Spinal cord (tissue), 10 donors: ENCODE measurements at places on chromosomes 2 and 18. TPM values are rescaled to one million over a fixed set of nuclear protein-coding genes. Genes with fewer than 3 reads are reported as not detected.

PID1 gene
- 60.4 TPM for polyA plus RNA-seq

ASXL3 gene
- polyA plus RNA-seq = 12.1 TPM

VWA3B gene
- polyA plus RNA-seq = 5.9 TPM

SATB2 gene
- polyA plus RNA-seq = 7.5 TPM

ASPRV1 gene
- 7.7 TPM for polyA plus RNA-seq

TGFA gene
- polyA plus RNA-seq = 22.5 TPM

GRCh38 chr2:205496370-205496769, 185.9 kb upstream of the NRP2 start:
- no peaks in the 10 kb centered on the region for H3K27me3 ChIP-seq
- H3K4me1 ChIP-seq = no peaks in the 10 kb centered on the region
- no peak overlapping the region for H3K27ac ChIP-seq

DNA sequence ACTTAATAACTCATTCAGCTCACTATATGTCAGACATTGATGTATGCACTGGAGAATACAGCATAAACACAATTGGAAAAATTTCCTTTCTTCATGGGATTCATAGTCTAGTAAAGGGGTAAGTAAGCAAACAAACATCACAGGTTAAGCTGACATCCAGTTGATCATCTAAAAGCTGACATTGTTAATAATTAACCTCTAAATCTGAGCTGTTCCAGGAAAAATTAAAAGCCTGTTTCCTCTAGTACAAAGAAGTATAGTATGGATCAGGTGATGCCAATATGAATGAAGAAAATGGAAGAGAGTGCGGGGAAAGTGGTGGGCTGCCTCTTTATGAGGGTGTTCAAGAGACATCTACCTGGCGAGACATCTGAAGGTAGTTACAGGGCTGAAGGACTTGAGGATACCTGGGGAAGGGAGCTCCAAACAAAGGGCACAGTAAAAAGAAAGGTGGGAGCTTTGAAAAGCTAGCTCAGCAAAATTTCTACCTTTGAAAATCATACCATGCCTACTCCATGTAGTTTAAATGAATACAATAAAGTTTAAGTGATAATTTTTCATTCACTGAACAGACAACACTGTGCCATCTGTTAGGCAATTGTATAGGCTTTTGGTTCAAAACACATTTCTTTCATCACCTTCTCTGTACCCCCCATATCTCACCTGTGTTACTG, 619.3 kb downstream of the TRIB2 start:
- H3K4me3 ChIP-seq = no peak overlapping the region
- no peaks in the 10 kb centered on the region for H3K27me3 ChIP-seq
- H3K4me1 ChIP-seq = no peaks in the 10 kb centered on the region
- no peak for DNase-seq
- no peak overlapping the region for H3K27ac ChIP-seq
- no peaks in the 10 kb centered on the region for H3K36me3 ChIP-seq

GRCh38 chr2:9472511-9472910, 1.8 kb upstream of the IAH1 start:
- H3K27ac ChIP-seq = no peak overlapping the region
- DNase-seq = no peak

DNA sequence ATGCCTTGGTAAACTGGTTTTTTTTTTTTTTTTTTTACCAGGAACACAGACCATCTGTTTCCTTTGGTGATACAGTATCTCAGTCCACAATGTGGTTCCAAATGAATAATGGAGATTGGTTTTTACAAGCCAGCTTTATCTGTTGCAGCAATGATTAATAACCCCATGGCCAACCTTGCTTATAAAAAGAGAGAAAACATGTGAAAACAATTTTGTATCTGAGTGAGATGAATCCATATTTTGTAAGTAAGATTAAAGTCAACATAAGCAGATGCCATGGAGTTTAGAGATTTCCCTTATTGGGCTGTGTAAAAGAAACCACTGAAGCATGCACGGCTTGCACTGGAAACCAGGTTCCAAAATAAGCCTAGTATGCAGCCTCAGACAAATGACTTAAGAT, 108.6 kb upstream of the CNTNAP5 start:
- no peaks in the 10 kb centered on the region for H3K27me3 ChIP-seq
- DNase-seq = peak; percentile 26
- no peaks in the 10 kb centered on the region for H3K4me1 ChIP-seq
- no peaks in the 10 kb centered on the region for H3K36me3 ChIP-seq

GRCh38 chr2:69965756-69966445, 4.5 kb upstream of the ASPRV1 start:
- H3K27ac ChIP-seq = no peak overlapping the region
- no peaks in the 10 kb centered on the region for H3K4me1 ChIP-seq
- H3K4me3 ChIP-seq = no peak overlapping the region

- H3K27ac ChIP-seq = no peak overlapping the region
- no peak for DNase-seq
- H3K27me3 ChIP-seq = no peaks in the 10 kb centered on the region
Observed at GRCh38 chr2:96663829-96664228, 21.3 kb downstream of the FER1L5 start.

DNA sequence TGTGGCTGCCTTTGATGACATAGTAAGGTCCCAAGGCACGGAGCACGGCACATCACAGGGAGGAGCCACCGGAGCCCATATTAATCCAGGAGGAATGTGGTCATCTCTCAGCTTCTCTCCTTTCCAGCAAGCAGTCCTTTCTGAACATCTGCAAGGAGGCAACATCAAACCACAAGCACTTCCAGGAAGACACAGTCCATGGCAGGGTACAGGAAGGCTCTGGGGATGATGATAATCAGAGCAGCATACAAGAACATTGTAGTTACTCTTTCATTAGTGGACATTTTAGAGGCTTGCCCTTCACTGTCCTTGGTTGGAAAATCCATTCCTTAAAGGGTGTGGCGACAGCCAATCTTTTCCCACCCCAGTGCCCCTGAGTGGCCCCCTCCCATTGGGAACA, 31.1 kb downstream of the YPEL5 start:
- DNase-seq = no peak
- H3K27ac ChIP-seq = no peak overlapping the region
- no peaks in the 10 kb centered on the region for H3K4me1 ChIP-seq
- no peaks in the 10 kb centered on the region for H3K27me3 ChIP-seq

DNA sequence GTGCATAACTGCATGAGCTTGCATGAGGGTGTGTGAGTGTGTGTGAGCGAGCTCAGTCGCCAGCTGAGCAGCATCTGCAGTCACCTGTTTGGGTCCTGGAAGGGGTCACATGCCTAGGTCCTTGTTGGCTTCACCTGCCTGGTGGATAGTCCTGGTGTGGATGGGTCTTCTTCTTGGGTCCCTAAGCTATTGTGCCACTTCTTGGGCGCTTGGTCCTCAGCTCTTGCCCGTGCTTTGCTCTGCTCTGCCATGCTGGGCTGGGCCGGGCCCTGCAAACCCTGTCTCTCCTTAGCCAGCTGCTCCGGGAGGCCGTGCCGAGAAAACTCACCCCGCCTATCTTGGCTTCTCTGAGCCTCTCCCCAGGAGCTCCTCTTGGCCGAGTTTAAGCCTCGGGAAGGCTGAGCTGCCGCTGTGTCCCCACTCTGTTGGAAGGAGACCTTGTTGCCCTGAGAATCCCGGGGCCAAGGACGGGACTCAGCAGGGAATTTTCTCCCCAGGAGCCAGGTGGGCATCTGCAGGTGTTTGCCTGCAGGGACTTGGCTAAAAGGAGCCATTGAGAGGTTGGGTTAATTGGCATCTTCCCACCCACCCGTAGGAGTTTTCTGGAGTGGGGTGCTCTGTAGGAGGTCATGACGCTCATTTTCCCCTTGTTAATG, 300.8 kb downstream of the NDUFA10 start:
- H3K27me3 ChIP-seq = no peaks in the 10 kb centered on the region
- peak; percentile 50 for DNase-seq
- no peaks in the 10 kb centered on the region for H3K36me3 ChIP-seq
- peaks cover 28% of the 10 kb centered on the region for H3K4me1 ChIP-seq

DNA sequence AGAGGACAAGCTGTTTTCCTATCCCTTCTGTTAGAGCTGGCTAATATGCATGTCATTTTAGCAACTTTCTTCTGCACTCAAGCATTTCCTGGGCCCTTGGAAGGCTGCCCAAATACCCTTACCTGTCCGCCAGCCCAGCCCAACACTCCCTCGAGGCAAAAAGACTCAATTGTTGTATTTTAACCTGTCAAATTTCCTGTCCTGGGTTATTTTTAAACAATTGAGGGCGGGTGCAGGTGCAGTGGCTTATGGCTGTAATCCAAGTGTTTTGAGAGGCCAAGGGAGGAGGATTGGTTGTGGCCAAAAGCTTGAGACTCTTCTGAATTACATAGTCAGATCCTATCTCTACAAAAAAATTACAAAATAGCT, 125.0 kb upstream of the ARHGAP28 start:
- no peaks in the 10 kb centered on the region for H3K4me1 ChIP-seq
- H3K27me3 ChIP-seq = no peaks in the 10 kb centered on the region
- no peaks in the 10 kb centered on the region for H3K36me3 ChIP-seq
- DNase-seq = no peak

DNA sequence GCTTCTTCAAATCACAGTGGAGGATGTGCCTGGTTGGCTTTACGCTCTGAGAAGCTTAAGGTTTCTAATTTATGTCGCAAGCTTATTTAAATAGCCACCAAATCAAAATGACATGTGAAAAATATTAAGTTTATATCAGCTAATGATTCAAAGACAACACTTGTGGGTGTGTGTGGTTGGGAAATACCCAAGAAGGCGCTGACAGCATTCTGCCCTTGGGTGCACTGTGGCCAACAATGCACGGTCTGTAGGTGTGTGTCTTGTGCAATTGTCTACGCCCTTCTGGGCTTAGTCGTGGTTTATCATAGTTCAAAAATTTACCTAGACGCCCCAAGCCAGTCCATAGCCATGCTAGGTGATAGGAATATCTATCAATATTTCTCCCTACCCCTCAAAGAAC, 60.9 kb downstream of the KCTD1 start:
- H3K4me3 ChIP-seq = no peak overlapping the region
- no peak for DNase-seq
- no peaks in the 10 kb centered on the region for H3K36me3 ChIP-seq
- no peaks in the 10 kb centered on the region for H3K27me3 ChIP-seq
- peaks cover 7% of the 10 kb centered on the region for H3K4me1 ChIP-seq

GRCh38 chr2:18741895-18742732, 152.7 kb upstream of the NT5C1B start:
- no peak overlapping the region for H3K27ac ChIP-seq
- H3K36me3 ChIP-seq = no peaks in the 10 kb centered on the region
- peaks cover 4% of the 10 kb centered on the region for H3K4me1 ChIP-seq

DNA sequence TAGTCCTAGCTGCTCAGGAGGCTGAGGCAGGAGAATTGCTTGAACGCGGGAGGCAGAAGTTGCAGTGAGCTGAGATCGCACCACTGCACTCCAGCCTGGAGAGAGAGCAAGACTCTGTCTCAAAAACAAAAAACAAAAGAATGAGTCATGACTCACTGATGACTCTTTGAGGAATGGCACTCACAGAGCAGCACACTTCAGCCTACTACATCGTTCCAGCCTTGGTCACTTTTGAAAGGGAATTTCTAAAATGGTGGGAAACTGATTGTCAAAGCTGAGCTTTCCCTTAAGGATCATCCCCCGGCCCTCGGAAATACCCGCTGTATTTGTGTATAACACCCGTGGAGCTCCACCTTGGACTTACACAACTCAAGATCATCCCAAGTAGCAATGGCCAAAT, 217.3 kb upstream of the HS6ST1 start:
- no peaks in the 10 kb centered on the region for H3K27me3 ChIP-seq
- H3K4me1 ChIP-seq = no peaks in the 10 kb centered on the region
- H3K36me3 ChIP-seq = no peaks in the 10 kb centered on the region
- no peak overlapping the region for H3K27ac ChIP-seq
- no peak overlapping the region for H3K4me3 ChIP-seq

GRCh38 chr2:38744399-38744780, 6.8 kb downstream of the SRSF7 start:
- no peak overlapping the region for H3K27ac ChIP-seq
- H3K4me1 ChIP-seq = peaks cover 6% of the 10 kb centered on the region
- H3K4me3 ChIP-seq = no peak overlapping the region
- DNase-seq = no peak
- peaks cover 33% of the 10 kb centered on the region for H3K36me3 ChIP-seq
- no peaks in the 10 kb centered on the region for H3K27me3 ChIP-seq

DNA sequence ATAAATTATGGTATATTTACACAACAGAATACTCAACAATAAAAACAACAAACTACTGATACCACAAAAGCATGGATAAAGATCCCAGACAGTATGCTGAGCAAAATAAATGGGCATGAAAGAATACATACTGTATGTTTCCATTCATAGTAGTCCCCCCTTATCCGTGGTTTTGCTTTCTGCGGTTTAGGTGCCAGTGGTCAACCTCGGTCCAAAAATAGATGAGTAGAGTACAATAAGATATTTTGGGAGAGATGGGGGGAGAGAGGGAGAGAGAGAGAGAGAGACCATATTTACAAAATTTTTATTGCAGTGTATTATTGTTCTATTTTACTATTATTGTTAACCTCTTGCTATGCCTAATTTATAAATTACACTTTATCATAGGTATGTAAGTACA, 21.0 kb upstream of the TGFA start:
- no peak overlapping the region for H3K27ac ChIP-seq
- no peaks in the 10 kb centered on the region for H3K27me3 ChIP-seq
- no peak for DNase-seq
- no peaks in the 10 kb centered on the region for H3K4me1 ChIP-seq
- no peak overlapping the region for H3K4me3 ChIP-seq

DNA sequence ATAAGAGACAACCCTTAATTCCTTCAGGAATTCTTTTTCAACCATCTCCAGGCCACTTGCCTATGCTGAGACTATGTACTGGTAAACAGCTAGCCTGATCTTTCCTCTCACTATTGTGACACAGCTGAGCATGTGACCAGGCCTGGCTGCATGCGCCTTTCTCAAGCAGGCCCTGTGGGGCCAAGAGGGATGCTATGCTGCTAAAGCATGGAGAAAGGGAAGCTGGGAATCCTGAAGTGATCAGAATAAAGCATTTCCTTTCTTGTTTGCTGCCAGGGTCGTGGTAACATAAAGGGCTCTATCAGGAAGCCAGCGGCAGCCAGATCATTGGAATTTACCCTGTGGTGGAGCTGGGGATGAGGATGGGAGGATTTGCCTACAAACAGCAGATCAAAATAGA, 29.8 kb upstream of the LCLAT1 start:
- no peaks in the 10 kb centered on the region for H3K36me3 ChIP-seq
- no peaks in the 10 kb centered on the region for H3K27me3 ChIP-seq
- peaks cover 10% of the 10 kb centered on the region for H3K4me1 ChIP-seq
- no peak for DNase-seq
- H3K4me3 ChIP-seq = no peak overlapping the region

- no peaks in the 10 kb centered on the region for H3K4me1 ChIP-seq
- H3K27me3 ChIP-seq = no peaks in the 10 kb centered on the region
- H3K4me3 ChIP-seq = no peak overlapping the region
- H3K36me3 ChIP-seq = no peaks in the 10 kb centered on the region
- no peak for DNase-seq
Observed at GRCh38 chr2:229287823-229288222, 16.7 kb upstream of the PID1 start.

DNA sequence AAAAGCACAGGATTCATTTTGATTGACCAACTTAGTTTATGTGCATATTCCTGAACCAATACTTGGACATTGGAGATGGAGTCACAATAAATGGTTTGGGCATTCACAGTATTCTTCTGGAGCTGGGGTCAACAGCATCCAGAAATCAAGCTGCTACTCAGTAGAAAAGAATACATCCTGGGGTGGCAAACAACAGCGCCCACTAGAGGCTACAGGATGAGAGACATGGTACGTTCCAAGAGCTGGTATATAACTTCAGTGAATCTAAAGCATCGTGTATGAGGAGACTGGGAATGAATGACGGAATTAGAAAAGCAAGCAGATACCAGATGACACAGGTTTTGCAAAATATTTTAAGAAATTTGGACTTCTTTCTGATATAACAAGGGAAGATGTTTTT, 142.9 kb upstream of the FIGN start:
- H3K27ac ChIP-seq = no peak overlapping the region
- H3K36me3 ChIP-seq = no peaks in the 10 kb centered on the region
- no peak overlapping the region for H3K4me3 ChIP-seq
